NCI-H1436 (cell line): ENCODE measurements at places on chromosomes 12 and 14.

GRCh38 chr12:108857158-108857407 lies 300 bp downstream of the SSH1 start:
- DNase-seq, result no peak

DNA sequence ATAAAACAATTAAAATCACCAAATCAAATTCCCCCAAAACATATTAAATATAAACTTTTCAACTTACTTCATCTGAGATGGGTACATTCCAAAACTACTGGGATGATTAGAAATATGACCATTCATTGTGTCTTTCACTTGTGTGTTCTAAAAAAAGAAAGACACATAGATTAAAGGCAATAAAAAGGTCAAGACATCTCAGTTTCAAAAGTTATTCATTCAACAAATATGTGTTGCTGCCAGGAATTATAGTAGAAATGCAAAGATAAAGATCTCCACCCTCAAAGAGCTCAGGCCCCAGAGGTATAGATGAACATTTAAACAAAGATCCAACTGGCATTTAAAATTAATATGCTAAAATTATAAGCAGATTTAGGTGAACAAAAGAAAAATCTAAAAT lies 106.4 kb downstream of the EPS8 start:
- DNase-seq, result no peak

DNA sequence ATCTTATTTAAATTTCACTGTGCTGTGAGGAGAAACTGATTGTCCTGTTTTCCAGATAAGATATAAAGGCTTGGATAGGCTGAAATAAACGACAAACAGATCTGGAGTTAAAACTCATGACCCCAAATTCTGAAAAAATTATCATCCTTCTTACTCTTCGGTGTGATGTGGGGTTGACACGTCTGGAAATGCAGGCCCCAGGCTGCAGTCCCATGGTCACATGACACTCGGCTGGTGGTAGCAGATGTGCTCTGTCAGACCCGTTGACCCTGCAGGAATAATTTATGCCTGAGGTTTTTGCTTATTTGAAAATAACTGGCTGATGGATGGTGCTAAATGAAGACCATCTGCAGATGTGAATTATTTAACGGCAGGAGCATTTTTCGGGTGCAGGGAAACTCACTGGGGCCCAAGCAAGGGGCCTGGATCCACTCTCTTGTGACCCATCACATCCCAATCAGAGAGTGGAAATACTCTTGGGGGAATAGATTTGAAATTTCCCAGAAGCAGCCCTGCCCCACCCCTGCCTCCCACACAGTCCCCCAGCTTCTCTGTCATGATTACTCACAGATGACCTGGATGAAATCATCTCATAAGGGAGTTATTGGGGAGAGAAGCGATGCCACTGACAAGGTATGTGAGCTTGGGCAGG lies 47.7 kb upstream of the CMKLR1 start:
- DNase-seq, result no peak

GRCh38 chr12:84356224-84356623 lies 556.4 kb downstream of the SLC6A15 start:
- DNase-seq, result no peak

DNA sequence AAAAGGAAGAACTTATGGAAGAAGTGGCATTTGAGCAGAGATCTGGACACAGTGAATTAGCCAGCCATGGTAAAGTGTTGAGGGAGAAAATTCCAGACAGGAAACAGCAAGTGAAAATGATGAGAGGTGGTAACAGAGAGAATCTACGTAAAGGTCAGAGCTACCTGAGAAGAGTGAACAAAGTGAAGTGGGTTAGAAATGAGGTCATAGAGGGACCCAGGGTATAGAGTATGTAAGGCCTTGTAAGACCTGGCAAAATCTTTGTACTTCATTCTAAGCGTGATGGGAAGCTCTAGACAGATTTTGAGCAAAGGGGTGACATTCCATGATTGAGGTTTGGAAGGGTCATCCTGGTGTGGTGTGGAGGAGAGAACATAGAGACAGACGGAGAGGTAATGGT lies 49.3 kb upstream of the LRRK2 start:
- DNase-seq, result no peak

DNA sequence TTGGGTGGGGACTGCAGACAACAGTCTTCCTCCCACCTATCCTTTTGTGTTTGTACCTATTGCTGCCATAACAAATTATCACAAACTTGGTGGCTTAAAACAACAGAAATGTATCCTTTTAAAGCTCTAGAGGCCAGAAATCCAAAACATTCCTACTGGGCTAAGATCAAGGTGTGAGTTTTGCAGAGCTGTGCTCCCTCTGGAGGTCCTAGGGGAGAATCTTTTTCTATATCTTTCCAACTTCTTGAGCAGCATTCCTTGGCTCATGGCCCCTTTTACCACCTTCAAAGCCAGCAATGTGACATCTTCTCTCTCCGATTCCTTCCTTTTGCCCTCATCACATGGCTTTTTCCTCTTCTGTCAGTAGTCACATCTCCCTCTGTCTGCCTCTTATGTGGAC lies 190.6 kb downstream of the TTC8 start:
- no peak for DNase-seq

DNA sequence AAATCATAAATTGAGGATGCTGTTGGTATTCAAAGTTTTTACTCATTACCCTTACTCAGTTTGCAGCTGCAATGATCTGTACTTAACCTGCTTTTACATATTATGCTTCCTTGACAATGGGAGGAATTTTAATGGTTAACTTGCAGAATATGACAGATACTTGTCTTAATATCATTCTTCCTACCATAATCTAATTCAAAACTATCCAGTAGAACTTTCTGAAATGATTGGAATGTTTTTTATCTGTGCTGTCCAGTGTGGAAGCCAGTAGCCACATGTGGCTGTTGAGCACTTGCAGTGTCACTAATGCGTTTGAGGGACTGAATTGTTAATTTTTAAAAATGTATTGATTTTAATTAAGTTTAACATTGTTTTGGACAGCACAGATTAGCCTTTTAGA lies 23.5 kb downstream of the FGFR1OP2 start:
- DNase-seq, result no peak

- DNase-seq, result no peak
These were observed 21.3 kb upstream of the LDHB start for GRCh38 chr12:21678959-21679358.

- DNase-seq, result no peak
These were observed at the start of gene SMCO2 for GRCh38 chr12:27446436-27446835. TSS of gene SMCO2 (plus strand) at chr12:27446736. CDS start at chr12:27470632, 23,896 bp downstream.

DNA sequence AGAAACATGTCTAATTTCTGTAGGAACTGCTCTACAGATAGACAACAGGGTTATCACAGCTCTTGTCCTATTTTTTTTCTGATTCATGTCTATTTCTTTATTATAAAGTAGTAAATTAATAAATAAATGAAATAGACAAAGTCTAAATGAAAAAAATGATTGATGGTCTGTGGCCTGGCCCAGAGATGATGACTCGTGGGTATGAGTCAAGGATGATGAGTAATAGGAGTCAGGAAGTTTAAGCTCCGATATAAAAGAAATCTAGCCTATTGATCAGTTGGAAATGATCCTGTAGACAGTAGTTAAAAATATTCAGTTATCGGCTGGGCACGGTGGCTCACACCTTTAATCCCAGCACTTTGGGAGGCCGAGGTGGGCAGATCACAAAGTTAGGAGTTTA lies 90.6 kb upstream of the RTL1 start:
- no peak for DNase-seq

DNA sequence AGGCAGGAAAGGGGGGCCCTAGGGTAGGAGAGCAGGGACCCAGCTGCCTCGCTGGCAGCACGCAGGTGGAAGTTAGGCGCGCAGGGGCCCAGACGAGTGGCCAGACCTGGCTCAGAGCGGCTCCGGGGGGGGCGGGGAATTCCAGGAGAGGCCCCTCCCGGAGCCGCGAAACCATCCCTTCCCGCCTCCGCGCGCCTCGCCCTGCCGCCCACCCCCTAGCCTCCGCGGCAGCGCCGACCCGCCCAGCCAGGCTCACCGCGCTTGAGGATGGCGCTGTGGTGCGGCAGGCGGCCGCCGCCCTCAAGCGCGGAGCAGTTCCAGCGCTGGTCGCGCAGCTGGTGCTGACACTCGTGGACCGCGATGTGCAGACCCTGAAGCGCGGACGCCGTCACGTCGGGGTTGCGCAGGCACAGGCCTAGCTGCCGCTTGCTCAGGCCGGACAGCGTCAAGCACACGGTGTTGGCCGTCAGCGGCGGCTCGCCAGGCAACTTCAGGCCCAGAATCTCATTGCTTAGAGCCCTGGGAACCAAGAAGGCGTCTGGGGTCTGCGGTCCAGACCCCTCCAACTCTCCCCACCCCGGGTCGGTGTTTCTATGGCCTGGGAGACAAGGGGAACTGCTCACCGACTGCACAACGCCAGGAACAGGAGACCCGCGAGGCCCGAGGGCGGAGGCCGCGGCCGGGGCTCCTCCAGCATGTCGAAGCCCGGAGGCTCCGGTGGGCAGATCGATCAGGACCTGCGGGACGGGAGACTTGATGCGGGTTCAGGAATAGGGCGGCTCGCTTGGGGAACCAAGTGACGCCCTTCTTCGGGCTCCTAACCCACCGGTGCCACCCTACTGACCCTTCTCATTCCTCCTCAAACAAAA lies 1.5 kb downstream of the WNT10B start:
- no peak for DNase-seq

- DNase-seq, result no peak
These were observed 30.1 kb downstream of the GPR135 start for GRCh38 chr14:59435101-59435500.

DNA sequence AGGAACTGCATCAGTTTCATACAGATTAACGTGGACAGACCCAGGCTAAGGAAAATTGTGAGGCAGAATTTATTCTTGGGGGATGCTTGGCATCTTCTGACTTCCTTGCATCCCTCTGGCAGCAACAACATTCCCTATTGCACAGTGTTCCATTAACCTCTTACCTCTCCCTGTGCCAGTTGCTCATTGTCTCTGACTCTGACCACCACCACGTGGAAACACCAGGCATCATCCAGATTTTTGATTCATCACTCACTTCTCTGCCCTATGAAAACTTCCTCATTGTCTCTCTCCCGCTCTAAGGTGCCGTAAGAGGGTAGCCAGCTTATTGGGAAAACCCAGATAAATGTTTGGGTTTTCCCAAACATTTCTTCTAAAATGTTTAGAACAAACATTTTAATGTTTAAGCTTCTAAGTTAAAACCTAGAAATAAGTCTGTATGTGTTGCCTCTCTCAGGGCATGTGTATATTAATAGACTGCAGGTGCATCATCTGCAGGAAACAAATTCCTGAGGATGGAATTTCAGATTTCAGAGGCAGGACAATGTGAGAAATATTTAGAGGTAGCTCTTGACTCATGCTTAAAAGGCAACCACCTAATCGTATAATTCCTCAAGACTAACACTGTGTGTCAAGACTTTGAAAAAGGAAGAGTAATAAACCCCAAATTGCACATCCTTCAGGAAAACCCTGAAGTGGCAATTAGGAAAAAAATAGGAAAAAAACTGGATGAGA lies 64.5 kb upstream of the SLC35F4 start:
- DNase-seq, result no peak

DNA sequence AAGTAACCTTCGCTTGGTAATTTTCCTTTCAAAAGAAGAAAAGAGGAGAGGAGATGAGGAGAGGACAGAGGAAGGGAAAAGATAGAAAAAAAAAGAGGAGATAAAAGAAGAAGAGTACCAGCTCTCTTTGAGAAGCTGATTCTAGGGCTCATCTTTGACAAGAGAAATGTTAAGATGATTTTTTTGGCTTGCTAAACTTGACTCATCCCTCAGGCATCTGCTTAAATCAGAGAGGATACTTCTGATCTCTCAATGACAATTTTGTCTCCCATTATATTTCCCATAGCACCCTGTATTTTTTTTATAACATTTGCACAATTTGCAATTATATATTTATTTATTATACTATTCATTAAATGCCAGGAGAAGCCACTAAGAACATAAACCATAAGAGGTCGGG lies 17.1 kb downstream of the SYT1 start:
- DNase-seq, result no peak

DNA sequence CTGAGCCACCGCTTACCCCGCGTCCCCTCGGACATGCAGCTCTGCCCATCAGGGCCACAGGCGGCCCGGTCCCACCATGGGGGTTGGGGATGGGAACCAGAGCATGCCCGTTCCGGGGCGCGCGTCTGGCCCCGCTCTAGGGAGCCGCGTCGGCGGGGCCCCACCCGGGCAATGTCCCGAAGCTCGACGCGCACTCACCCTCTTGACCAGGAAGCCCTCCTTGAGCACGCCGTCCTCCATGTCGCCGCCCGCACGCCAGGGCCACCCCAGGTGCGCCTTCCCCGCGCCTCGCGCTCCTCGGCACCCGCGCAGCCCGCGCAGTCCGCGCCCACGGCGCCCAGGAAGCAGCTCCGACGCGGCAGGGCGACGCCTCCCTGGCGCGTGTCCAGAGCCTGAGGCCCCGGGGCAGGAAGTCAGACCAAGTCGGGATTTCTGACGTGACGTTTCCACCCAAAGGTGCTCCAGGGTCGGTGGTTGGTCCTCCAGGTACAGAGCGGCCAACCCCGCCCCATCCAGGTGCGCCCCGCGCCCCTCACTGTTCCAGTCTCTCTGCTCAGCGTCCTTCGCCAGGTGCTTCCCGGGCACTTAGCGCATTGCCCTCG lies at the start of gene PLEK2:
TSS of gene PLEK2 (minus strand) at position 346 of the 602 bp plus-strand sequence. CDS start at position 240, 106 bp downstream.
- peak; percentile 30 for DNase-seq

DNA sequence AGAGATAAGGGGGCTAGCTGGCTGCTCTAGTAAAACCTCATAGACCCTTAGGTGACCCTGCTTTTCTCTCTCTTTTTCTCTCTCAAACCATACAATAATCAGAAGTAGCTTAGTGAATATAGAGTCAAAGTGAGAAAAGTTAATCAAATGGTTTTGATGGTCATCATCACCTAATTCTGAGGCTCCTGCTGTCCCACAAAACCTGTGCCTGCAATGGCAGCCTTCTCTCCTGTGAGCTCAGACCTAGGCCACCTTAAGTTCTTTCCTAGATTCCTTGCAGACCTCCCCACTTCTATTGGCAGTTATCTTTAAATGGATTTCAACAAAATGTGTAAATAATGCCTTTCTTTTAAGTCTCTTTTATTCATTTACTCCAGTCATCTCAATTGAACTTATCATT lies 1.5 kb upstream of the RPAP3 start:
- no peak for DNase-seq

GRCh38 chr12:56358836-56359532 lies 923 bp downstream of the STAT2 start:
- no peak for DNase-seq

GRCh38 chr14:21199611-21200560 lies 44.0 kb upstream of the OR5AU1 start:
- no peak for DNase-seq

DNA sequence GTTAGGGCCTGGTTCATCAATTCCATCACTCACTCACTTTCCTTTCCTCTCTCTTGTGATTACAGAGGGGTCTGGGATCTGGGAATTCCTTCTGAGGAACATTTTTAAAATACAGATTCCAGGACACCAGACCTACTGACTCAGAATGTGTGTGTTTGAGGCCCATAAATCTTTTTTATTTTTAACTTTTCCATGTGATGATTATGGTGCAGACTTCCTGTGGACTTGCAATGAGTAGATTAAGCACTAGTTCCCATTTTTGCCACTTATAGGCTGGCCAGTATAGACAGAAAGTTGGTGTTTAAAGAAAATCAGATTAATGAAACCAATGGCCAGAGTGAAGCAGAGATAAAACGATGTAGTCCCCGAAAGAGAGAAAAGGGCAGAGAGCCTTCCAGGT lies 28.1 kb downstream of the SLC41A2 start:
- no peak for DNase-seq

GRCh38 chr12:20366776-20367409 lies 1.4 kb upstream of the PDE3A start:
- no peak for DNase-seq

- no peak for DNase-seq
These were observed 678.6 kb downstream of the BCL11B start for GRCh38 chr14:98593361-98593761.

GRCh38 chr12:42568952-42569915 lies 20.3 kb downstream of the PRICKLE1 start:
- peak; percentile 10 for DNase-seq

- DNase-seq, result no peak
These were observed 48.3 kb upstream of the CCDC63 start for GRCh38 chr12:110798461-110798860.
